ENCODE measurements at places on chromosomes 7 and 10. TPM values are rescaled to one million over a fixed set of nuclear protein-coding genes. Genes with fewer than 3 reads are reported as not detected.

GRCh38 chr10:110303681-110304080 is 1.0 kb downstream of the SMNDC1 start:
- DNase-seq, result no peak

GRCh38 chr7:117118579-117119180 is 165.4 kb downstream of the ST7 start:
- no peak for DNase-seq

- DNase-seq, result no peak
These were observed 502.8 kb downstream of the TCERG1L start for GRCh38 chr10:130808686-130809085.

- DNase-seq, result no peak
These were observed 1.8 kb upstream of the DLX6 start for GRCh38 chr7:97003262-97004246.

Gene ITPRID1
- not detected for polyA plus RNA-seq

DNA sequence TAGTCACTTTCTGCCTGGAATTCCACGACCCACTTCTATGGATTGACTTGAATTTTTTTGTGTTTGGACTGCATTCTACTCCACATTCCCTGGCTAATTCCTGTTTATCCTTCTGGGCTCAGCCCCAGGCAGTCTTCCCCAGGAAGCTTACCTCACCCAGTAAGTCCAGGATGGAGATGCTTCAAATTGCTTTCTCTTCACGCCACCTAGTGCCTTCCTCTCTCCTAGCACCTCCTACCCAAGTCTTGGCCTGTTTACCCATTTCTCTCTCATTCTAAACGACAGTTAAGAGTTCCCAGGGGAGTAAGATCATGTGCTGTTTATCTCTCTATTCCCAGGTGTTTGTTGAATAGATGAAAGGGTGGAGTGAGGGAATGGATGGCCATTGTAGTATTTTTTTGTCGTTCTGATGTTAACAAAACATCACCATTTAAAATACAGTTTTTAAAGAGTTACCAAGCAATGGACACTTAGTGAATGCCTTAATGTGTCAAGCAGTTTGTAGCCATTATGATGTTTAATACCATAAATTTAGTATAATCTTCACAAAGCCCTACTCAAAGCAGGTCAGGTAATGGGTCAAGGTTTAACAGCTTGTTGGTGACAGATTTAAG is 45.5 kb upstream of the TARP start:
- no peak for DNase-seq

Gene RBM17
- polyA plus RNA-seq, result 133 TPM

DNA sequence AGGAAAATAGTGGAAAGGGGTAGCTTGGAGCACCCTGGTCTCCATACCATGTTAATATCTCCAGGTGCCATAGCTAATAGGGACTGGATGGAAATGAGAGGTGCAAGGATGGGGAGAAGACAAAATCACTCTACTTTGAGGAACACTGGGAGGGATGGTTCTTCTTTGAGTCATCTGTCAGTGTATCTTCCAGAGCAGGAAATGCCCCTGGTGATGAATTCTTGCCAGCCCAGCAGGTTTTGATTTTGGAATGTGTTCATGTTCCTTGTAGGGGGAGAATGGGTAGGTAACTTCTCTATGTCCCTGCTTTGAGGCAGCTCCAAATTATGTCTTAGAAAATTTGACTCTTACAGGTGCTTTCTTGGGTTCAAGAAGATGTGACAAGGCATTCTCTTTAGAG is 177.0 kb upstream of the GLI3 start:
- DNase-seq, result no peak

Gene OR6V1
- polyA plus RNA-seq, result not detected

Gene GPR26
- polyA plus RNA-seq, result not detected

- no peak for DNase-seq
These were observed 431.2 kb downstream of the RPS24 start for GRCh38 chr10:78464856-78465267.

GRCh38 chr10:91774571-91774970 is 23.7 kb upstream of the TNKS2 start:
- DNase-seq, result no peak

GRCh38 chr7:113071465-113071864 is 15.2 kb downstream of the GPR85 start:
- no peak for DNase-seq

GRCh38 chr10:61592581-61592980 is 70.1 kb upstream of the CABCOCO1 start:
- DNase-seq, result no peak

DNA sequence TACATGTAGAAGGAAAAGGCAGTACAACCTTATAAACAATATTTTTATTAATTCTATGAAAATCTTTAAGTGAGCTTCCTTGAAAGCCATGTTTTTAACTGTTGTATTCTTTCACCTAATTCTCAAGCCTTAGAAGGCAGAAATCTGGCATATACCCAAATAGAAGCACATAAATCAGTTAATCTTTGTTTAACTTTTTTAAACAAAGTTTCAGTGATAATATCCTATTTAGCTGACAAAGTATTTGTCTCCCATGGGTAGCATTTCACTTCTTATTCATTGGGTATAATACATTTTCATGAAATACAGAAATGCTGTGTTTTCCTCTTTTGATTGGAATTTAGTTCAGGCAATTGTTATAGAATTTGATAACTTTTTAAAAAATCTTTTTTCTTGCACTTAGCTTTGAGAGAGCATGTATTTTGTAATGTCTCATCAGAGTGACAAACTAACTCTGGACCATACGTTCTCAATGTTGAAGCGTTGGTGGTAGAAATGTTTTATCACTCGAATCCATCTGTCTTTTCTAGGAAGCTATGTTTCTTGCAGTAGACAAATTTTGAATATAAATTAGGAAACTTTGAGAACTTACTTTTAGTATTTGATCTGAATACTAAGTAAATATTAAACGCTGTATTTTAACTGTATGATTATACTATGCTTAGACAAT is 78.1 kb downstream of the CREM start:
- DNase-seq, result no peak

GRCh38 chr10:96305019-96305418 is 785 bp downstream of the DNTT start:
- no peak for DNase-seq

DNA sequence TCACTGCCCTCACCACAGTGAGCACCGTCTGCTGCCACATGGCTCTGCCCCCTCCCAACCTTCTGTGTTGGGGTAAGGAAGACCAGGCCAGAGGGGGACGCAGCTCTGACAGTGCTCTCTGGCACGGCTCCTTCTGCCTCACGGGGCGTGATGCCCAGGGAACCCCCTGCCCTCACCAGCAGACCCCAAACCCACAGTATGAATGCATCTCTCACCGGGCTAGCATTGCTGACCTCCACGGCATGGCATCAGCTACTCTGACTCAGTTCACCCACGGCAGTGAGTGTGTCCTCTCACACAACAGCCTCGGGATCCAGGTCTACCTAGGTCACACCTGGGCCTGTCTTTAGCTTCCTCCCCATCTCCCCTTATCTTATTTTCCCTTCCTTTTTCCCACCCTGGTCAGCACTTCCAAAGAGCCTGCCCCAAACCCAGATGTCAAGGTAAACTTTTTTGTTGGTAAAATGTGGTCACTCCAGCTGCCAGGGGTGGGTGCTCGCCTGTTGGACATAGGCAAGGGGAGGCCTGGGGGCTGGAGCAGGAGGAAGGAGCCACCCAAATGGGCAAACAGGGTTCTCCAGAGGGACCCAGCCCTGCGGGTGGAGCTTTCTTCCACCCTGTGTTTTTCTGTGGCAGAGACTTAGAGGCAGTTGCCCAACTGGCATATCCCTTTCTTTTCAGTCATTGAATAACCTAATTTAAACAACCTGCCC is 4.4 kb downstream of the CALML3 start:
- no peak for DNase-seq

Gene GTF2IRD2
- 31.5 TPM for polyA plus RNA-seq

GRCh38 chr7:151838072-151838471 is 38.8 kb downstream of the PRKAG2 start:
- DNase-seq, result no peak

GRCh38 chr10:51369903-51370302 is 295.6 kb downstream of the PRKG1 start:
- DNase-seq, result no peak

Gene GHRHR
- polyA plus RNA-seq, result 0.20 TPM

DNA sequence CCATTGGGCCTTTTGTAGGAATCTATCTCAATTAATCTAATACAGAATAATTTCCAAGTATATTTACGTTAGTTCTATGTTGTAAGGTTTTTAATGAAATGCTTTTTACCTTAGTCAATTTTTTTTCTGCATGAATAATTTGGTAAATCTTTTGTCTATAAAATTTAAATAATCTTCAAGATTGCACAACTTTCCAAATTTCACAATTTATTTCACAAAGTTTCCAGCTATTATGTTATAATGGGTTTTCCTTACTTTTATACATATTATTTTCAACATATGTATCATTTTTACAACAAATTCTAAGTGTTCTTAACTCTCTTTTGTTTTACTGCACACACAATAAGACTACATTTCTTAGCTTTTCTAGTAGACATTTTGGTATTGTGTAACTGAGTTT is 470.7 kb downstream of the ETV1 start:
- no peak for DNase-seq

DNA sequence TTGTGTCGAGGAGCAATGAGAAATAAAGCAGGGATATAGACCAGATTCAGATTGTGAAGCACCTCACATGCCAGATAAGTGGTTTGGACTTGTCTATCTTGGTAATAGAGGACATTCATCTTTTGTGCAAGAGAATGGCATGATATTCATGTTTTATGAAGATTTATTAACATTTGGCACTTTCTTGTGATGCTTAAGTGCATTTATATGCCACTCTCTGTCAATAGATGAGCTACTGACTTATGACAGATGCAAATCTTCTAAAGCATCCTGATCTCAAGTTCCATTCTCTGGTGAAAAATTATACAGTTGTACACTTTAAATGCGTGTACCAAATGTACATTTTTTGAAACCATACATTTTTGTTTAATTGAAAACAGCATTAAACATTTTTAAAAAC is 415.3 kb downstream of the SORCS3 start:
- DNase-seq, result no peak
